ENCODE measurements at places on chromosomes 16 and 17.

GRCh38 chr17:8806253-8806925 is 7.2 kb upstream of the MFSD6L start:
- no peak for DNase-seq

DNA sequence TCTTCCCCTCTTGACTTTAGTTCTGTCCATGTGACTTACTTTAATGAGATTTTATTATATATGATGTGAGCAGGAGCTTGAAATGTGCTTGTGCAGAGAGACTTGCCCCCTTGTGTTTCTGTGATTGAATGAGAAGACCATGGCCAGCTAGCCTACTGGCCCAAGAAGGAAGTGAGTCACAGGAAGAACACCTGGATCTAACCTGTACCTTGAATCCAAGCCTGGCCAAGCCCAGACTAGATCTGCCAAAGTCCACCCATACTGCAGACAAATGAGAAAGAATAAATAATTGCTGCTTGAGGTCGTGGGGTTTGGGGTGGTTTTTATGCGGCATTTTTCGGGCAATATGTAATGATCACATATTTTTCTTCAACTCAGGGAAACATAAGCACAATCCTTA is 9.6 kb downstream of the ABCA10 start:
- DNase-seq = no peak

GRCh38 chr16:15536843-15537242 is 102.5 kb downstream of the BMERB1 start:
- no peak for DNase-seq

- DNase-seq = no peak
Measured at GRCh38 chr17:17605729-17606088, 14.2 kb upstream of the PEMT start.

GRCh38 chr16:46828943-46829342 is 2.0 kb downstream of the C16orf87 start:
- DNase-seq = no peak

DNA sequence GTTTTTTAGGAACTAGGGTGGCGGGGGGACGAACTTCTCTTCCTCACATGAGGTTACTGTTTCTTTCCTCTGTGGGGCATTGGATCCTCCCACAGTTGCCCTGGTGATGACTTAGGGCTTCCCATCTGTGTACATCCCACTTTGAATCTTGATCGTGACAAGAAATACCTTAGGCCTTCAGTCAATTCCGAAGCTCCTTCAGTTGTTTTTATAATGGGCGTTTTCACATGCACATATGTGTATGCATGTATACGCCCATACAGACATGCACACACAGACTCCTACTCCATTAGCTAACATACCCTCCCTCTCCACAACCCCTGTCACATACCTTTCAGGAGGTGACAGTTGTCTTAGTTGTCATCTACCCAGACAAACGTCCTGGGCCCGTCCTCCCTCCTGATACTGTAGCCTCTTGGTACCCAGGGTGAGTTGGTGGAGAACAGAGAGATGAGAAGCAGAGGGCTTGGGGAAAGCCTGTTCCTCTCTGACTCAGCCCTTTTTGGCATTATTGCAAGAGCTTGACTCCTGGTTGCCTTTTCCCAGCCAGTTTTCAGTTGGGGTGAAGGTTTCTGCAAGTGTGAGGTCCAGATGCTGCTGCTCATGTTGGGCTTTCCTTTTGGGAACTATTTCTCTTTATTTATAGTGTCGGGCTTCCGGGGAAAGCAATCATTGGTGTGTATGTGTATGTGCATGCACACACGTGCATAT is 2.2 kb upstream of the AOC2 start:
- DNase-seq = no peak

- DNase-seq = no peak
Measured at GRCh38 chr16:7571366-7571765, 238.7 kb downstream of the RBFOX1 start.

- DNase-seq = no peak
Measured at GRCh38 chr17:36464765-36465088, 21.8 kb upstream of the ZNHIT3 start.

- DNase-seq = no peak
Measured at GRCh38 chr17:75553295-75554110, 28.0 kb downstream of the LLGL2 start.

DNA sequence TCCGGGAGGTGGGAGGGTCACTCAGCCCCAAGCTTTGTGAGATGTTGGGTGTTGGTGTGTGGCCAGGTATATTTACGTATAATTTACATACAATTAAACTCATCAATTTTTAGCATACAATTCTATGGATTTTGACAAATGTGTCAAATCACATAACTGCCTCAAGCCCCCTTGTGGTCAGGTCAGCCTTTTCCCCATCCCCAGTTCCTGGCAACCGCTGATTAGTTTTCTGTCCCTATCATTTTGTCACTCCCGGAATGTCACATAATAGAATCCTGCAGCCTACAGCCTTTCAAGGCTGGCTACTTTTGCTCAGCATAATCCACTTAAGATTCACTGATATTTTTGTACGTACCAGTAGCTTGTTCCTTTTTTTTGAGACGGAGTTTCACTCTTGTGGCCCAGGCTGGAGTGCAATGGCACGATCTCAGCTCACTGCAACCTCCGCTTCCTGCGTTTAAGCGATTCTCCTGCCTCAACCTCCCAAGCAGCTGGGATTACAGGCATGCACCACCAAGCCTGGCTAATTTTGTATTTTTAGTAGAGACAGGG is 19.3 kb upstream of the RAI1 start:
- DNase-seq = no peak

GRCh38 chr17:29038085-29038795 is 4.7 kb upstream of the PIPOX start:
- DNase-seq = no peak

- DNase-seq = no peak
Measured at GRCh38 chr17:73324160-73324475, 12.3 kb upstream of the CDC42EP4 start.

GRCh38 chr16:89912627-89913026 is 6.0 kb upstream of the MC1R start:
- DNase-seq = no peak

- no peak for DNase-seq
Measured at GRCh38 chr16:17414421-17414820, 56.3 kb downstream of the XYLT1 start.

GRCh38 chr17:3900646-3901045 is 7.8 kb upstream of the CAMKK1 start:
- no peak for DNase-seq

DNA sequence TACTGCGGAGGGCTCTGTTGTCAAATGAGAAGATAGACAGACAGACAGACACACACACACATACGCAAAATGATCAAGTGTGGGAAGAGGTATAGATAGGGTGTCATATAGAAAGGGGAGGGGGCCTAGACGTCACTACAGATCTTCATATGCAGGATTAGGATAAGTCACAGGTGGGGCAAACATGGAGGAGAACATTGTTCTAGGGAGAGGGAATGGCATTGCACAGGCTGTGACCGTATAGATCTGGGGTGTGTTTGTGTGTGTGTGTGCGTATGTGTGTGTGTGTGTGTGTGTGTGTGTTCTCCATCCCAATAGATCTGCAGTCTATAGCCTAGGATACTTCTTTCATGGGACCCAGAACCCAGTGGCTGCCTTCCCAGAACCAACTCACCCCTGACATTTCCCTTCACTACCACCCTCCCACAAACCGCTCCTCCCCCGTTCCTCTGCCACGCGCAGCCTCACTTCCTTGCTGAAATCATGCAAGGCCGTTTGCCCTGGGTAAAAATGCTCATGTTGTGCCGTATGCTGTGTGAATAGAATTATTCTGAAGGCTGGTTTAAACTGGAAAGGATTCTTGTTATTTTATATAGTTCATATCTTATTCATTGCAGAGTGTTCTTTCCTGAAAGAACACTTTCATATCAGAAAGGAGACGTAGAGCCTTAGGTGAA is 50.5 kb upstream of the CCL1 start:
- DNase-seq = no peak

- DNase-seq = no peak
Measured at GRCh38 chr17:75396796-75397195, 8.7 kb downstream of the GRB2 start.

- no peak for DNase-seq
Measured at GRCh38 chr17:42969001-42969581, 4.8 kb upstream of the AARSD1 start.

DNA sequence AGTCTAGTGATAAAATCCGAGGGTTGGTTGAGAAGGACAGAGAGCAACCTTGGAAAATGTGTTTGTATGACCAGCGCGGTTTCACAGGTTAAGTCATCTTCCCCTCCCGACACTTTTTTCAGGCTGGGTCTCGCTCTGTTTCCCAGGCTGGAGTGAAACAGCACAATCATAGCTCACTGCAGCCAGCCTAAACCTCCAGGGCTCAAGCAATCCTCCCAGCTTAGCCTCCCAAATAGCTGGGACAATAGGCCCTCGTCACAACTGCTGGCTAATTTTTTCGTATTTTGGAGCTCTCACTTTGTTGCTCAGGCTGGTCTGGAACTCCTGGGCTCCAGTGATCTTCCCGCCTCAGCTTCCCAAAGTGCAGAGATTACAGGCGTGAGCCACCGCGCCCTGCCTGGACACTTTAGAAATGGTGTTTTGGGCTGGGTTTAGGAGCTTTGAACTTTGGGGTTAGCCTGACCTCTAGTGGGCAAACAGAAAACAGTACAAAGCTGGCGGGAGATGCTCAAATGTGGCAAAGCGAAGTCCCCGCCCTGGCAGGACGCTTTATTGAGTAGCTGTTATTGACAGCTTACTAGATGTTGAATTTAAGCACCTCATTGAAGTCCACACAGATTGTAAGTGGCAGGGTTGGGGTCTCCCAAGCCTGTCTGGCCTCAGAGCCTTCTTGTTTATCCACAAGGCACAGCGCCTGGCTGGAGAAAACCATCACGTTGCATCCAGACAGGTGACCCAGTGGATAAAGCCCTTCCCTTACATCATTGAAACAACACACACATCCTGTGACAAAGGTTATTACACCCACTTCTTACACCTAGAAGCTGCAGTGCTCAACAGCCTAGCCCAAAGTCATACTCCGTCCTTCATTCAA is 34.7 kb upstream of the RBBP6 start:
- no peak for DNase-seq

DNA sequence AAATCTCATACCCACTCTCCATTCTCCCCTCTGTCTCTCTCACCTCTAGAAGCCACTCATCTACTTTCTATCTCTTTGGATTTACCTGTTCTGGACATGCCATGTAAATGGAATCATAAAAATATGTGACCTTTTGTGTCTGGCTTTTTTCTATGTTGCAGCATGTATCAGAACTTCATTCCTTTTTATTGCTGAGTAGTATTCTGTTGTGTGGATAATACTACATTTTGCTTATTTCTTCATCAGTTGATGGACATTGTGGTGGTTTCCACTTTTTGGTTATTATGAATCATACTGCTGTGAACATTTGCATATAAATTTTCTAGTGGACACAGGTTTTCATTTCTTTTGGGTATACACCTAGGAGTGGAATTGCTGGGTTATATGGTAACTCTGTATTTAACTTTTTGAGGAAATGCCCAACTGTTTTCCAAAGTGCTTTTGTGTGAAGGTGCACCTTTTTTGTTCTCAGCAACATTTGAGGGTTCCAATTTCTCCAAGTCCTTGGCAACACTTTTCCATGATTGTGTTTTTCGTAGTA is 18.2 kb downstream of the MRTFB start:
- no peak for DNase-seq

GRCh38 chr16:26987597-26988010 is 79.1 kb upstream of the C16orf82 start:
- DNase-seq = no peak

GRCh38 chr17:58364270-58364942 is 12.4 kb upstream of the SUPT4H1 start:
- no peak for DNase-seq

GRCh38 chr17:35577830-35578196 is 558 bp downstream of the PEX12 start:
- DNase-seq = no peak

DNA sequence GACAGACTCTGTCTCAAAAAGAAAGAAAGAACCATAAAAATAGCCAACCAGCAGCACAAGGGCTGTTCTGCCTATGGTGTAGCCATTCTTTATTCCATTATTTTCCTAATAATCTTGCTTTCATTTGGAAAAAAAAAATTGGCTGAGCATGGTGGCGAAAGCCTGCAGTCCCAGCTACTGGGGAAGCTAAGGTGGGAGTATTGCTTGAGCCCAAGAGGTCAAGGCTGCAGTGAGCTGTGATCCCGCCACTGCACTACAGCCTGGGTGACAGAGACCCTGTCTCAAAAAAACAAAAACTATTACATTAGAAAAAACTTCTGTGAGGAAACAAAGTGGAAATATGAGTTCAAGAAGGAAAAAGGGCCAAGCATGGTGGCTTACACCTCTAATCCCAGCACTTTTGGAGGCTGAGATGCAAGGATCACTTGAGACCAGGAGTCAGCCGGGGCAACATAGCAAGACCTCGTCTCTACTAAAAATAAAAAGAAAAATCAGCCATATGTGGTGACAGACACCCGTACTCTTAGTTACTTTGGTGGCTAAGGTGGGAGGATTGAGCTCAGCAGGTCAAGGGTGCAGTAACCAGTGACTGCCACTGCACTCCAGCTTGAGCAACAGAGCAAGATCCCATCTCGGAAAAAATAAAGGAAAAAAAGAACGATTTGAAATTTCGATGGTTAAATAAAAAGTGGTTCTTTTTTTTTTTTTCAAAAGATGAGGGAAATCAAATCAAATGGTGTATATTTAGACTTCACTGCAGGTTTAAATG is 2.5 kb downstream of the DCAKD start:
- DNase-seq = no peak

GRCh38 chr16:71439523-71439922 is 2.3 kb downstream of the TLE7 start:
- DNase-seq = no peak
